ENCODE measurements at places on chromosomes 7 and 10.

- DNase-seq, result no peak
Measured at GRCh38 chr7:55472928-55473725, 99.2 kb downstream of the VOPP1 start.

GRCh38 chr7:47520406-47520805 lies 61.5 kb downstream of the TNS3 start:
- peak; percentile 51 for DNase-seq

GRCh38 chr10:13707156-13707881 lies 120.6 kb downstream of the PRPF18 start:
- peak; percentile 70 for DNase-seq

GRCh38 chr7:100865372-100865911 lies 1.7 kb upstream of the TRIP6 start:
- no peak for DNase-seq

- DNase-seq, result no peak
Measured at GRCh38 chr7:43141091-43141490, 28.6 kb downstream of the HECW1 start.

DNA sequence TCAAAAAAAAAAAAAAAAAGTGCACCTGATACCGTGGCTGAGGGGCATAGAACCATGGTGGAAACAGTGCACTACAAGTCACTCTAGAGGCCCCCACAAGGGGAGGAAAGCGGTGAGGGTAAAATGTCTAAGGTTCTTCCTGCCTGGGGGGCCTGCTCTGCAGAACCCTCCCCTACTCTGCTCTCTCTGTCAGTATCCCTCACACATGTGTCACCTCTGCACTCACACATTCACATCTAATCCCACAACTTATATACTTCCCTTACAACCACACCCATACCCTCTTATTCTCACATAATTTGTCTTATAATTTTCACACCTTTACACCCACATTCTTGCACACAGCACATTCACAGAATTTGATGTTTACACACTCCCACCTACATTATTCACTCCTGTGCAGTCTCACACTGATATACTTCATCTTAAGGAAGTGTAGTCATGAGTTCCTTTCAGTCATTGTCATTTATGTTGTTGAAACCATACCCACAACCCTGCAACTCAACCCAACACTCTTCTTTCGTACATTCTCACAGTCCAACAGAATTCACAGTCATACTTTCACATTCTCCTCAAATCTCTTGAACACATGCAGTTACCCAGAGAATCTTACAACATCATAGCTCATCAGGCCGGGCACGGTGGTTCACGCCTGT lies 68.0 kb upstream of the PAX2 start:
- DNase-seq, result no peak

GRCh38 chr7:48244864-48245271 lies 73.6 kb downstream of the ABCA13 start:
- no peak for DNase-seq

- peak; percentile 60 for DNase-seq
Measured at GRCh38 chr7:151491859-151492258, 27.8 kb downstream of the RHEB start.

DNA sequence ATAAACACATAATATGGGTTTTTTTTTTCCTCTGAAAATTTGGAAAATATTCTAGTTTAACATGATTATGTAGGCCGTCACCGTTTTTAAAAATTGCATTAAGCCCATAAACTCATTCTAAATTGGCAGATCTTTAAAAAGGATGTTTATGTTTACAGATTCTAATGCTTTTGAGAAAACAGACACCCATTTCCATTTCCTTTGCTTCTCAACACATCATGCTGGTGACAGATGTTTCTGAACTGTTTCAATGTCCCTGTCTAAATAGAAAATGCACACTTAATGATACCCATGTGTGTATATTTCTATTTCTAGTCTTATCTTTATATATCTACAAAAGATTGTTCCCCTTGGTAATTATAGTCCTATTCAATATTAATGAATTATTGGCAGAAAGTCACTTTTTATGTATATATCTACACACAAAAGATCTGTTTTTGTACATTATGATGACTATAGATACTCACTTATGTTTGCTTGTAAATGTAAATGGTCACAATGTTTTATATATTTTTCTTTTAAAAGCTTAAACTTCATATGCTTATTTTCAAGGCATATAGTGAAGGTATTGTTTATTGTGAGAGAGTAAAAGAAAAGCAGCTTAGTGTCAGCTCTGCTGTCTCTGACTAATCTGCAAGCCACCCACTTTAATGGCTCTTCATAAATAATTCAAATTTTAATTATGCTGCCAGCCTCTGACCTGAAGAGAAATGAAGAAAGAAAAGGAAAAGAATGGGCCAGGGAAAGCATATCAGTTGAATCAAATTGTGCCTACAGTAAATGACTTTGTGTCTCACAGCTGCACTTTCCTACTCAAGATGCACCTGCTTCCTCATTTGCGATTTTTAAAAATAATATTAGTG lies 179.4 kb downstream of the CACNA2D1 start:
- no peak for DNase-seq

GRCh38 chr10:122911889-122912484 lies 1.6 kb downstream of the FAM24A start:
- peak; percentile 5 for DNase-seq

DNA sequence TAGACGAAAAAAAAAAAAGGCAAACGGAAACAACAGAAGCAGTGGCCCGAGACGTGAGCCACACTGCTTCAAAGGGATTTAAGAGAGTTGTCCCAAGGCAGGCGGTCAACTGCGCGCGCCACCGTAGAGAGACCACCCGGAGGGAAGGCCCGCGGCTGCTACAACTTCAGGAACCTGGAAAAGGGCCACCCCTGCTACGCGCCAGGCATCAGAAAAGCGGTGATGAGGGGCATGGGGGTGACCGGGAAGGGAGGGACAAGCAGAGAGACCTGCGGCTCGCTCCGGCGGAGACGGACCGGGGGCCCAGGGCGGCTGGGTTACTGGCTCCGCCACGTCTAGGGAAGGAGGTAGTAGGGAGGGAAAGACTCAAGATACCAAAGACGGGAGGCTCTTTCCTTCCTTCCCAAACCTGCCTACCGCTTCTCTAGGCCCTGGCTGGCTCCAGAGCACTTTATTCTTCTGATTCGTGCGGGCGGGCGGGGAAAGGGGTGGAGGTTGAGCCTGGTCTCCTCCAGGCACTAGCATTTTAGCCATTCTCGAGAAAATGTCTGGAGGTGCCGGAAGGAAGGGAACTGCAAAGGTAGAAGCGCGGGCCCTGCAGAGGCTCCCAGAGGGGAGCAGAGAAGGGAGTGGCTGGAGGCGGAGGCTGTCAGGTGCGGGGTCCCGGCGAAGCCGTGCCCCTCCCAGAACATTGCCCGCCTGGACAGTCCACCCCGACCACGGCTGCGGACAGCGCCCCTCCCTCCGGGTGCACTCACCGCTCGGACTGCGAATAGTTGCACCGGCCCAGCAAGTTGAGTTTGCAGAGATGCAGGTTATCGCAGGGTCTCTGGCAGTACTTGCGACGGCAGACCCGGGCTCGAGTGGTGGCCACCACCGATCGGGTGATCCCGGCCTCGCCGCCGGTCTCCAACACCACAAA lies 993 bp downstream of the ZC3HAV1 start:
- no peak for DNase-seq

GRCh38 chr10:102629661-102630614 lies 14.3 kb upstream of the TRIM8 start:
- peak; percentile 57 for DNase-seq

DNA sequence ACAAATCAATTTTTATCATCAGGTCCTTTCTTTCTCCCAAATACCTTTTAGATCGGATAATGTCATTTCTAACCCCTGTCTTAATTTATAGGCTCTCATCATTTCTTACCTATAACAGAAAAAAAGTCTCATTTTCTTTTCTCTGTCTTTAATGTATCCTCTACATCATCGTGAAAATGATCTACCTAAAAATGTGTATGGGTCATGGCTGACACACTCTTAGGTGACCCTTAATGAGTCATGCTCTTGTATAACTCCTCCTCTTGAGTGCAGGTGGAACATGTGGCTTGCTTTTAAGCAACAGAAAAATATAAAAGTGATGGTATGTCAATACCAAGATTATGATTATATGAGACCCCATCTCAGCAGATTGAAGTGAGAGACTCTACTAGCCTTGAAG lies 139.4 kb downstream of the SEMA3C start:
- no peak for DNase-seq

DNA sequence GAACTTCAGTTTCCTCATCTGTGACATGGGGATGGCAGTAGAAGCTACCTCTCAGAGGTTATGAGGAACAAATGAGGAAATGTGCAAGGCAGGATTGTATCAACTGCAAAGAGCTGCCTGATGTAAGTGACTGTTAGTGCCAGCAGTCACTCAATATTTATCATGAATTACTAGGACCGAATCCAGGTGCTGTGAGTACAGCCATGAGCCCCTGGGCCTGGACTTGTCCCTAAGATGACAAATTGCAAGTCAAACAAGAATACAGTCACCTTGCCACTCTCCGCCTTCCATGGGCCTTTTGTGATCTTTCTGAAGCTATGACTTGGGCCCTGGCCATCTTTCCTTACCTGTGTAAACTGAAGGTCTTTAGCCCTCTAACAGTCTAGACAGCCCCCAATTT lies 27.7 kb upstream of the TLX1 start:
- no peak for DNase-seq

DNA sequence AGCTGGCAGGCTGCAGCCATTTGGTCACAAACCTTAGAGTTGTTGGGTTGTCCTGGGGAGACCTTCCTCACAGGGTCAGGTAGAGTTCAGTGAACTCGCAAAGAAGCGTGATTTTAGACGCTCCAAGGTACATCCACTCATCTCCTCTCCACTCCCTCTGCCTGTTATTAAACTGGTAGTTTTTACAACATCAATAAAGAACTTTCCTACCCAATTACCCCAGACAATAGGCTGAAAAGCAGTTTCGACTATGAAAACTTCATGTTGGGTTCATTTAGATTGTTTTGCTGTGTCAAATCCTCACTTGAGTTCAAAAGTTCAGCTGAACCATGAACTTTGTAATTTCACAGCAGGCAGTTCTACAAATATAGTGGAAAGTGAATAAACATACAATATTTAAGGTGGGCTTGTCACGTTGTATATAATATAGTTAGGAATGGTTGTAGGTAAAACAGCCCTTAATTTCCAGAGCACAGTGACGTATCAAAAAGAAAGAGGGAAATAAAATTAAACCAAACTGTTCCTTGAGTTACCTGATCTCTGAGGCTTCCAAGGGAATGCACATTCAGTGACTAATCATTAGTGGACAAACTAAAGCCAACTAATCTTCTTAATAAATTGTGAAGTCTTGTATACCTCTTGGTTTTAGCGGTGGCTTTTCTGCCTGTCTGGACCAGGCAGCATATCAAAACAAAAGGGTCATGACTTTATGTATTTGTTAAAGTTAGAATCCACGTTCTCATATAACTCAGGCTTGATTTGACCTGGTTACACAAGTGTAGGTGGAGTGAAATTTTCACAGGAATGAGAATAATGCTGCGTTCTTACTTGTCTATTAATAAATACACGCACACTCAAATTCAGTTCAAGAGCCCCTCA lies 100.5 kb downstream of the CYP26A1 start:
- DNase-seq, result no peak

DNA sequence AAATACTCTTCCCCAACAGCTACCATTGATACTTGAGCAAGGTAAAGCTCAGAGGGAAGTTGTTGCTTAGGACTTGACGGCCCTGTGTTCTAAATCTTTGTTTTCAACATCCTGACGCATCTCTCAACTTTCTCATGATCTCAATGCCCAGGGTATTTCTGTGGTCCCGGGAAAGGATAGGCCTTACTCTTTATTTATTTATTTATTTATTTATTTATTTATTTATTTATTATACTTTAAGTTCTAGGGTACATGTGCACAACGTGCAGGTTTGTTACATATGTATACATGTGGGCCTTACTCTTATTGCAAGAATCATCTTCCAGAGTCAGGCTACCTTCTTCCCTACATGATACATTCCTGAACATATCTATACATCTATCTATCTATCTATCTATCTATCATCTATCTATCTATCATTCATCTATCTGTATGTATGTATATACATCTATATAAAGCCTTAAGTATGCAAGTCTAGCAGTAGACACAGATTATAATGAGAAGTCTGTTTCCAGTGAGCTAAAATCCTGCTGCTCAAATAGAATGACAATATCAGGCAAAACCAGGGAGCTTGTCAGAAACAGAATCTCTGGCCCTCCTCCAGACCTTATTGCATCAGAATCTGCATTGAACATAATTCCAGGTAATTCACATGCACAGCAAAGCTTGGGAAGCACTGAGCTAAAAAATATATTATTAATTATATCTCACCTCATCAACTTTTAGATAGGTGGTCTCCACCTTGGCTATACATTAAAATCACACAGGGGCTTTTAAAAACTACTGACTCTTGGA lies 12.2 kb upstream of the CPA5 start:
- DNase-seq, result no peak

GRCh38 chr7:93856323-93856722 lies 34.2 kb downstream of the TFPI2 start:
- no peak for DNase-seq

- DNase-seq, result peak; percentile 45
Measured at GRCh38 chr7:152336754-152337368, 98.9 kb downstream of the KMT2C start.

DNA sequence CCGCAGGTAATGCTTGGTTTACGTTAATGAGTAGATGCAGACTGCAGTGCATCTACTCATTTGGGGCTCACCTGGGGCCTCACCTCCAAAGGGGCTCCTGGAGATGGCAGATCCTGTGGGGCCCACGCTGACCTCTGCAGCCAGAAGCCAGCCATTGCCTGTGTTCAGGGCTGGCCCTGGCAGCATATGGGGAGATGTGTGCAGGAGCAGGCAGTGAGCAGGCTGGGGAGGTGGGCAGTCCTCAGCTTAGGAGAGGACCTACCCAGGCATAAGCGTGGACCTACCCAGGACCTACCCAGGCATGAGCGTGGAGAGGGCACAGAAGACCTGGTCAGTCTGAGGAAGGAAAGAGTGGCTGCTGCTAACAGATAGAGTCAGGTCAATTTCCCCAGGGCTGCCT lies 178.5 kb downstream of the PTPRN2 start:
- no peak for DNase-seq

GRCh38 chr10:24209432-24209771 lies 464 bp downstream of the KIAA1217 start:
- DNase-seq, result no peak

- DNase-seq, result no peak
Measured at GRCh38 chr7:21076054-21076453, 289.4 kb upstream of the SP8 start.

DNA sequence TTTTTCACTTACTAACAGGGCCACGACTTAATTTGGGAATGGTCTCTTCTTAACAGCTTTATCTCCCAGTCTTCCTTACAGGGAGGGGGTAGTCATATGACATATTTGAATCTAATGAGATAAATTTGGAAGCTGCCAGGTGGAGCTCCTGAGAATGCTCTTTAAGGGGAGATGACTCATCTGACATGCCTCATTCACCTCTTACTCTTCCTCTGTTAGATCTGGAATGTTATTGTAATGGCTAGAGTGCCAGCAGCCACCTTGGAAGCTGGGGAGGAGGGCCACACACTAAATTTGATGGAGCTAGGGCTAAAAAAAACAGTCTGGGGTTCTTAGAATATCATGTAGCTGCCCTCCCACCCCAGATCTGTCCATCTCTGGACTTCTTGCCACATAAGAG lies 22.7 kb downstream of the HECW1 start:
- DNase-seq, result no peak

GRCh38 chr10:22010973-22011408 lies 7.5 kb upstream of the DNAJC1 start:
- no peak for DNase-seq

- no peak for DNase-seq
Measured at GRCh38 chr10:35326466-35327235, 9.7 kb upstream of the CCNY start.

GRCh38 chr7:2608921-2609411 lies 22.8 kb upstream of the TTYH3 start:
- DNase-seq, result no peak
